Mucosa of descending colon (tissue), 3 donors: ENCODE measurements at places on chromosomes 13 and 19. TPM values are rescaled to one million over a fixed set of nuclear protein-coding genes. Genes with fewer than 3 reads are reported as not detected.

- DNase-seq: no peak
Observed at GRCh38 chr13:43698758-43699157, 88.0 kb downstream of the ENOX1 start.

- DNase-seq: no peak
Observed at GRCh38 chr13:91331047-91331915, 16.2 kb upstream of the MIR17HG start.

GRCh38 chr19:39641773-39642172 is 13.9 kb upstream of the LGALS16 start:
- DNase-seq: no peak

GRCh38 chr13:89053418-89053817 is 1382.2 kb downstream of the SLITRK5 start:
- no peak for DNase-seq

- DNase-seq: no peak
Observed at GRCh38 chr19:38918526-38918925, 6.5 kb upstream of the CCER2 start.

GRCh38 chr13:105774739-105775460 is 760.6 kb downstream of the EFNB2 start:
- DNase-seq: no peak

DNA sequence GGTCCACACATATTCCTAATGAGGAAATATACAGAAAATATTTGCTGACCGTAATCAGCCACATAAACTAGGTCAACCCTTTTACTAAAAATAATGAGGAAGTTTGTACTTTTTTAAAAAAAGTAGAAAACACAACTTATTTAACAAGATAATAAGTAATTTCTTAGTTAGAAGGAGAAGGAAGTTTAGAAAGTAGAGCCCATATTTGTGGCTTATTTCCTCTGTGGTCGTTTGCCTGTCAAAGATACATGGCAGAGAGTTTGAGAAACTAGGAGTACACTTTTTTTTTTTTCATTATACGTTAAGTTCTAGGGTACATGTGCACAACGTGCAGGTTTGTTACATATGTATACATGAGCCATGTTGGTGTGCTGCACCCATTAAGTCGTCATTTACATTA is 1205.2 kb upstream of the MIR17HG start:
- no peak for DNase-seq

DNA sequence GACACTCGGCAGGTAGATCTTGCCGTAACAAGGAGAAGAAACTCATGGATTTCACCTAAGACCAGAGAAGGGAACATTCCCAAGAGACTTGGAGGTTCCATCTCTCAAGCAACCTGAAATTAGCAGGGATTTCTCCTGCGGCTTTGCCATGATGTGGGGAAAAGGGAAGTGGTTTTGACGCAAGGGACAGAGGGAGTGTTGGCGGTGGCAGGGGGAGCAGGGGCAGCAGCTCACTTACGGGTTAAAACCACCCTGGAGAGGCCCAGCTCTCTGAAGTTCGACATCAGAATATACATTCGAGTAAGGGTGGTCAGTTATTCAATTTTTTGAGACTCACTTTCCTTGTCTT is 76.1 kb upstream of the POMP start:
- DNase-seq: no peak

- no peak for DNase-seq
Observed at GRCh38 chr19:13670846-13671245, 93.5 kb upstream of the MRI1 start.

DNA sequence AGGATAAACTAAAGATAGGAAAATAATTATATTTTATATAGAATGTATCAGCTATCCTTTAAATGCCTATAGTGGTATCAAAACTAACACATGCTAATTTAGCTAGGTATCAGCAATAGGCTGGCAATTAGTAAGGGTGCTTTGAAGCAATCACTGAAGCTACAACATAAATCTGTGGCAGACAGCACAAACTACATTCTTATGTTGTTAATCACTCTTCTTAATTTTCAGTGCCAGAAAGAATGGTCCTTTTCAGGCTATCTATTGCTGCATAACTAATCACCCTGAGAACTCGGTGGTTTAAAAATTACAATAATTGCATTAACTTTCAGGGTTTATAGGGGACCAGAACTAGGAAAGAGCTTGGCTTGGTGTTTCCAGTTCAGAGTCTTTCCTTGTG is 963.1 kb downstream of the EFNB2 start:
- no peak for DNase-seq

DNA sequence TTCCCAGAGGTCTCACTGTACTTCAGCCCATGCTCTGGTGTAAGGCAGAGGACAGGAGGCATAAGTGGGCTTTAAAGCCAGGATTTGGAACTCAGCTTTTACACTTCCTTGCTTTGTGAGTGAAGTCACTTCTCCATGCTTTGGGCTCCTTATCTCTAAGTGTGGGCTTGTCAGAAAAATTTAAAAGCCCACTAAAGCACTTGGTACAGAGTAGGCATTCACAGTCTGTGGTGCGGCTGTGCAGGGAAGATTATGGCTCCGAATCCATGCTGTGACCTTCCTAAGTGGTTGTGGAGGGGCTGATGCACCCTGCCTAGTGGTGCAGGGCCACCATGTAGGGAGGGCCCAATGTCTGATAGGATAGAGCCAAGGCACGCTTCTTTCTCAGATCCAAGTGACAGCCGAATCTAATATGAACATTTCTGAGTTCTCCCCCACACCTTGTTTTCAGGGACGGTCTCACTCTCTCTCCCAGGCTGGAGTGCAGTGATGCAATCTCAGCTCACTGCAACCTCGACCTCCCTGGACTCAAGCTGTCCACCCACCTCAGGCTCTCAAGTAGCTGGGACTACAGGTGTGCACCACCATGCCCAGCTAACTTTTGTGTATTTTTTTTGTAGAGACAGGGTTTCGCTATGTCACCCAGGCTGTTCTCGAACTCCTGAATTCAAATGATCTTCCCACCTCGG is 6.9 kb downstream of the TIMM29 start:
- no peak for DNase-seq

DNA sequence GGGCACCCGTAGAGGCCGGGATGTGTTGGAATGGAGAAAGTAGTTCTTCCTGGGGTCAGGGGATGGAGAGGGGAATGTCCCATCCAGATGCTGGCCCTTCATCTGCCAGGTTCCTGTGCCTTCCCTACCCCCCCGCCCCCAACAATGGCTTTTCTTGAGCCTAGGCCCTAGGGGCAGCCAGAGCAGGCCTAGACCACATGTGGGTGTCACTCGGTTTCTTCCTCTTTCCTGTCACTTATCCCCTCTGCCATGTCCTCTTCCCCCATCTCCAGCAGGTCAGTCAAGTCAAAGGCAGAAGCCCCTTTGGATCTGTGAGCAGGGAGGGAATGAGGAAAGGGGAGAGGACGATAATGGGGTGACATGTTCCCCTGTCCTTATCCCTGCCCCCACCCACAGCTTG is 36.4 kb downstream of the LYL1 start:
- no peak for DNase-seq

GRCh38 chr13:113874177-113874576 is 10.3 kb upstream of the GAS6 start:
- DNase-seq: no peak

- DNase-seq: no peak
Observed at GRCh38 chr19:29121684-29122083, 91.3 kb downstream of the UQCRFS1 start.

DNA sequence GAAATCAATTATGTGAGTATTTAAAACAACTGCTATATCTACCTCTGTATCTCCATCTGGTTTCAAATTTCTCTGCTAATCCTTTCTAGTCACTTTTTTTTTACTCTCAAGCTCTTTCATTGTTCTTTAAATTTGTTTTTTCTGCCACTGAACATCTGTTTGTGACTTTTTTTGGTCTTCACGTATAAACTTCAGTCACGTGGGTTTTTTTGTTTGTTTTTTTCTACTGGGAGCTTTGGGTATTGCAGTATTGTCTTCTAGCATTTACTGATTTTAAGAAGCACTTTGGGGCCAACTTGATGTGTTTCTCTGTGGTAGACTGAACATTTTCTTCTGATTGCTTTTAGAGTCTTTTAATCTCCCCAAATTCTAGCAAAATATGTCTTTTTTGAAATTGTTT is 262.6 kb upstream of the RXFP2 start:
- no peak for DNase-seq

GRCh38 chr13:99004978-99005377 is 27.1 kb upstream of the DOCK9 start:
- DNase-seq: no peak

DNA sequence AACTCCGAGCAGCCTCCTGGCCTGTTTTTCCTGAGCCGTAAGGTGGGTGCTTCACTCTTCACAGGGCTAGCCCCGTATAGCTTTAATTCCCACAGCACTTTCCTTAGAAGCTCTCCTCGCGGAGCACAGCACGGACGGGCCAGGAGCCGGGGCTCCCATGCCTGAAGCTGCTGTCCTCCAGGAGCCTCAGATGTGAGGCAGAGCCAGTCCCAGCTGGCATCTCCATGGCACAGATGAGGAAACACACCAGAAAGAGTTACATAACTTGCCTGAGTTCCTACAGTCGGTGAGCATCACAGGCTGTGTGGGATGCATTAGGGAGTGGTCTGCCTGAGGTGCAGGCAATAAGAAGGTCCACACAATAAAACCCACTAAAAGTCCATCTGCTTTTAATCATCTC is 118.5 kb downstream of the ATP8A2 start:
- no peak for DNase-seq

GRCh38 chr19:38031423-38031770 is 124.4 kb downstream of the SIPA1L3 start:
- no peak for DNase-seq

DNA sequence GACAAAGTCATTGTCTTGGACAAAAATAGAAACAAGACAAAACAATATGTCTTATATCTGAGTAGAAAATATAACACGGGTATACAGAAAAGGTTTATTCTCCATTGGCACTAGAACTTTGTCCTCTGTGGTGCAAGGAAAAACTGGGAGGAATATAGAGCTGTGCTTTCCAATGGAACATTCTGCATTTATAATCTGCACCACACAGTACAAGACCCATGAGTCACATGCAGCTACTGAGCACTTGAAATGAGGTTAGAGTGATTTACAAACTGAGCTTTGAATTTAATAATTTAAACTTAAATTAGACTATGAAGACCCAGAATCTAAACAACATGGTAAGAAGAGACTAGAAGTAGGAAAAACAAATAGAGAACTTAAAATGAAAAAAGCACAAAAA is 86.1 kb downstream of the RAP2A start:
- no peak for DNase-seq

DNA sequence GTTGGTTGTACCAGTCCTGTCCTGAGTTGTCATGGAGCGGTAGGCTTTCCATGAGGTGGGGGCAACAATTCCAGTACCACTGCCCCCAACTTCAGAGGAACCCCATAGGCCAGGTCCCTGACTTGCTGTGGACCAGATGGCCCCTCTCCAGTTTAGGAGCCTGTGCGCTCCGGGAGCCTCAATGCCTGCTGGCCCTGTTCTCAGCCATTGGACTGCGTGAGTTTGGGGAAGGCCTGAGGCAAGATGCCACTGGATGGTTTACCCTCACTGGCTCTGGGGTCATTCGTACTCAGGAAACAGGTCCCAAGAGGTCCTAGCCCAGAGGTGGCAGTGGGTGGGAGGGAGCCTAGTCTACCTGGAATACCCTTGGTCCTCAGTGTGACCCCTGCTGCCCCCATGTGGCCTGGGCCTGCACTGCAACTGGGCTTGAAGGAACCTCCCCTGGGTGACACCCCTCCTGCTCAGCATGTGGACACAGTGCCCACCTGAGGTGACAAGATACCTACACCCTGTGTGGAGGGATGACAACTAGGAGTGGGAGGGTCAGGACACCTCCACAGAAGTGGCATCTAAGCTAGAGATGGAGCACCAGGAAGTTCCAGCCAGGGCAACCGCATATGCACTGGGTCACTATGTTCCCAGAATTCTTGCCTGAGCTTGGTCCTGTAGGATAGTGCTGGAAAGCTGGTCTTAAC is 6.0 kb upstream of the PRR19 start:
- DNase-seq: peak; percentile 92

DNA sequence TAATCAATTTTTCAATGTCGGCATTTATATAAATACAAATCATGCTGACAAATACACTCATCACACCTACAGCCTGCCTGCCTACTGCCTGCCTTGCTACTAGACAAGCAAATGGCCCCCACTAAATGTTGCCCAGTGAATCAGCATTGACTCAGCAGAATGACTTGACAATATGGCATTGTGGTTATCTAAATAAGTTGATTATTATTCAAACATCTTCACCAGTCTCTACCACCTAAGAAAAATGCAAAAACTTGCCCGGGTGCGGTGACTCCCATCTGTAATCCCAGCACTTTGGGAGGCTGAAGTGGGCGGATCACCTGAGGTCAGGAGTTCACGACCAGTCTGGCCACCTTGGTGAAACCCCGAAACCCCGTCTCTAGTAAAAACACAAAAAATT is 296.1 kb downstream of the PCDH9 start:
- no peak for DNase-seq

DNA sequence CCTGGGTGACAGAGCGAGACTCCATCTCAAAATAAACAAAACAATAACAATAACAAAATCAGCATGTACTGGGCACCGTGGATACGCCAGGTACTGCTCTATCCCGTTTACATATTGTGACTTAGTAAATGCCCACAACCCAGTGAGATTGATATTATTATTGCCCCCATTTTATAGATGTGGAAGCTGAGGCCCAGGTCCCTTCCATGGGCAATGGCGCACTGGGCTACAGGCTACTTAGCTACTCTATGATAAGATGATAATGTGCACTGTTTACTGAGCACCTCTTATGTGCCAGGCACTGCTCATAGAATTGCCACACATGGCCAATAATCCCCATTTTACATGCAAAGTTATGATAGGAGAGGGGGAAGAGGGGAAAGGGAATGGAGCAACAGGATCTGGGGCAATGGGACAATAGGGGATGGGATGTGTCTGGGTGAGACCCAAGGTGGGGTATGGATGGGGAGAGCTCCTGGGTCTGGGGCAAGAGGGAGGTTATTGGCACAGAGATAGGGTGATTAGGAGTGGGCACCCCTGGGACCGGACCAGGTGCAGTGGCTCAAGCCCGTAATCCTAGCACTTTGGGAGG is 5.4 kb downstream of the KCNN4 start:
- DNase-seq: no peak

- DNase-seq: no peak
Observed at GRCh38 chr13:91805605-91806004, 407.2 kb downstream of the GPC5 start.

DNA sequence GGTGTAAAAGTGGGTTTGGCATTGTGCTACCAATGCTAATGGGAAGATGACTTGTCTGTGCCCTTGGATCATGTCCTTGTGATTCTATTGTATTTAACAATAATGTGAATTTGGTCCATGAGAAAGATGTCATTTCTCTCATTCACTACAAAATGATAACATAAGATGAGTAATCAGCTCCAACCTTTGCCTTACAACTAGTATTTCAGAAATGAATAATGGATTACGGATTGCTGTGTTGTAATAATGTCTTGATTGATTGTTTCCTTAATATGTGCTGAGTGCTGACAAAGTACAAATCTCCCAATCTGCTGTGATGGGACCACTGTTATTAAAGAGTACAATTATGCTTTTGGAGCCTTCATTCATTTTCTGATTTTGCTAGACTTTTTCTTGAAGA is 375.0 kb downstream of the PCDH9 start:
- no peak for DNase-seq

Gene TSHZ3
- total RNA-seq: 32.1 TPM

Gene DMPK
- total RNA-seq: 123 TPM

Gene CILP2
- not detected for total RNA-seq

Gene CPB2
- total RNA-seq: not detected

Gene TPM4
- 373 TPM for total RNA-seq
